ENCODE measurements at places on chromosomes 6 and 20.
A peak's percentile ranks its signal among the peaks of the same experiment; 100 is the strongest.

DNA sequence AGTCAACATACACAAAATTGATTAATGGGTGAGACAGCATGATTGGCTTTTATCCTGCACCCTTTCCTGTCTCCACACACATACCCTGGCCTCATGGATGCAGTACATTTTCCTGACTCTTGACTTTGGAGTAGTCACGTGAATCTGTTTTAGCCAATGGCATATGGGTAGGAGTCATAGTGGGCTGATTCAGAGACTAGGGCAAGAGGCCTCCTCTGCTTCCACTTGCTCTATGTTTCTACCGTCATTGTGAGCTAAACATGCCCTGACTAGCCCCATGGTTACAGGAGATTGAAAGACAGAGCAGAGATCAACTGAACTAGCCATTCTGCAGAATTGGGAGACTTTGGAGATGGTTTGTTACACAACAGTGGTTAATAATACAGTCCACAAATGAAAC is 850.0 kb downstream of the DHX35 start:
- DNase-seq: no peak

GRCh38 chr20:34875642-34876405 is 588 bp upstream of the ACSS2 start:
- DNase-seq: peak; percentile 99

- no peak for DNase-seq
Measured at GRCh38 chr20:6704132-6704861, 63.2 kb upstream of the BMP2 start.

DNA sequence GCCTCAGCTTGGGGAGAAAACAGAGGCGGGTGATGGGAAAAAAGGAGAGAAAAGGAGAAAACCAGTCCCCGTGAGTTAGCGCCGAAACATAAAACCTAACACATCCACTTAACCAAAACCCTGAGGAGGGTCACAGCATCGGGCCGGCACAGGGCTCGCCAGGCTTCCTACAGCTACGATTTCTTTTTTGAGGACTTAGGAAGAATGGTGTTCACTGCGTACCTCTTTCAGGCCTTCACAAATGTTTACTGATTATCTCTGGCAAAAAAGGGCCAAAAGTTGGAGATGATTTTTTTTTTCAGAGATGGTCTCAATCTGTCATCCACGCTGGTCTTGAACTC is 48.8 kb downstream of the DSTN start:
- no peak for DNase-seq

DNA sequence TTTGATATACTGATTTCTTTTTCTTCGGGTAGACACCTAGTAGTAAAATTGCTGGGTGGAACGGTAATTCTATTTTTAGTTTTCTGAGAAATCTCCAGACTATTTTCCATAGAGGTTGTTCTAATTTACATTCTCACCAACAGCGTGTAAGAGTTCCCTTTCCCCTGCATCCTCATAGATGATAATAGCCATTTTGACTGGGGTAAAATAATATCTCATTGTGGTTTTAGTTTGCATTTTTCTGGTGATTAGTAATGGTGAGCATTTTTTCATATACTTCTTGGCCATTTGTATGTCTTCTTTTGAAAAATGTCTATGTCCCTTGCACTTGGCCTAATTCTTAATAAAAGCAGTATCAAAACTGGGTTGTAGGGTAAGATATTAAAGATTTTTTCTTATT is 148.9 kb upstream of the SIM1 start:
- no peak for DNase-seq

DNA sequence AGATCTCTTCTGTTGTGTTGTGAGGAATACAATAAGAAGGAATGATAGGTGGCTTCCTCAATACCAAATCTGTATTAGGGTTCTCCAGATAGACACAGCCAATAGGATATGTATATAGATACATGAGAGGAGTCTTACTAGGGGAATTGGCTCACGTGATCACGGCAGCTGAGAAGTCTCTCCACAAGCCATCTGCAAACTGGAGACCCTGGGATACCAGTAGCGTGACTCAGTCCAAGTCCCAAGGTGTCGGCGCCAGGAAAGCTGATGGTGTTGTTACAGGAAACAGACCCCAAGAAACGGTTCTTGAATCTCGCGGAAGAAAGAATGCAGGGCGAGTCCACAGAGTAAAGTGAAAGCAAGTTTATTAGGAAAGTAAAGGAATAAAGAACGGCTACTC is 61.4 kb downstream of the SYTL3 start:
- no peak for DNase-seq

GRCh38 chr6:47724300-47724699 is 25.9 kb downstream of the ADGRF4 start:
- DNase-seq: no peak

DNA sequence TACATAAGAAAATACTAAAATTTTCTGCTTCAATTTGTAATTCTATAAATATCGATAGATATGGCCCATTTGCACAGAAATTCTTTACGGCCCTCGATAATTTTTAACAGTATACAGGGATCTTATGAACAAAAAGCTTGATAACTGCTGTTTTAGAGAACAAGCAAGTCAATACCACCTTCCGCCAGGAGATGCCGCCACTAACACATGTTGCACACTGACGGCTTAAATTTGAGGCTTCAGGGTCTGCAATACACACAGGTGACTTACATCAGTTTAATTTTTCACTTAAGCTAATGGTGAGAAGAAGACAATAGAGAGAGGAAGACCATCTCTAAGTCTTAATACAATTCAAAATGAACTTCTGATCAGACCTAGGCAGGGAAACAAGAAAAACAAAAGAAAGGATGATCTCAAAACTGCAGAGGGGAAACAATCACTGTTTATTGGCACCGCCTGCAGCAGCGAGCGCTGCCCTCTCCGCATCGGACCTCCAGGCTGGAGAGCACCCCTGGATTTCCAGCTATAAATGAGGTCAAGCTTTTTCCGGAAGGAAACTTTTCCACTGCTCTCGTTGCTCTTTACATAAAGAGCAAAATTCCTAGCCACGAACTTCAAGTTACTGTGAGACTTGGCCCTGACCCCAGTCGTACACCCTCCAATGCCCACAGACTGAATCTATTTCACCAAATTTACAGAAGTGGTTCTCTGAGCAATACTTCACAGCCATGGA is 53.9 kb downstream of the OTOR start:
- peak; percentile 78 for DNase-seq

- DNase-seq: no peak
Measured at GRCh38 chr6:5529015-5529414, 267.7 kb downstream of the FARS2 start.

GRCh38 chr6:9708600-9708999 is 706.3 kb downstream of the TFAP2A start:
- no peak for DNase-seq

DNA sequence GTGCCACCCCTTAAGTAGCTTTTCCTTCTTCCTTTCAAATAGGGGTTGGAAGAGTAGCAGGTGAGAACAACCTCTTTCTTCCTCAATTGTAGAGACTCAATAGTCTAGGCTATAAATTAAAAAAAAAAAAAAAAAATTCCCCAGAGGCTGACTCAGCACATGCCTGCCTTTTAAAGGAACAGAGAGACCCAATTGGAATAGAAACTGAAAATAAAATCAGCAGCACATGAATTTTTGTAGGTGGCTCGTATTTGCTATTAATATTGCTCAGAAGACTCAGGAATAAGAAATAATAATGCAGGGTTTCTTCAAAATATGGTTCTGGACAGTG is 19.3 kb downstream of the TOP1 start:
- no peak for DNase-seq

- no peak for DNase-seq
Measured at GRCh38 chr6:55012454-55012853, 161.9 kb upstream of the HCRTR2 start.

- no peak for DNase-seq
Measured at GRCh38 chr6:106056746-106057390, 29.3 kb upstream of the PRDM1 start.

DNA sequence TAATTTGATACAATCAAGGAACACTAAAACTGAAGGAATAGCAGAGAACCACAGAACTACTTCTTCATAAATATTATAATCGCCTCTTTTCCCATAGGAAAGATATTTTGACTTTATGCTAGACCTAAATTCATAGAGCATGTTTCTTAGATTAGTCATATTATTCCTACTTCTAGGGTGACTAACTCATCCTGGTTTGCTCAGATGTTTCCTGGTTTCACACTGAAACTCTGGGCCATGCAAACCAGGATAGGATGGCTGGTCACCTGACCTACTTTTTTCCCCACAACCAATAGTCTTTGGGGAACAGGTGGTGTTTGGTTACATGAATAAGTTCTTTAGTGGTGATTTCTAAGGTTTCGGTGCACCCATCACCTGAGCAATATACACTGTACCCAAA is 42.8 kb downstream of the MMS22L start:
- no peak for DNase-seq

GRCh38 chr6:12947967-12948366 is 231.4 kb downstream of the PHACTR1 start:
- no peak for DNase-seq

GRCh38 chr6:148635070-148635743 is 111.6 kb upstream of the UST start:
- DNase-seq: no peak

GRCh38 chr20:50379049-50379990 is 130.9 kb upstream of the PTPN1 start:
- no peak for DNase-seq

- peak; percentile 77 for DNase-seq
Measured at GRCh38 chr6:18506382-18507017, 119.3 kb downstream of the RNF144B start.

DNA sequence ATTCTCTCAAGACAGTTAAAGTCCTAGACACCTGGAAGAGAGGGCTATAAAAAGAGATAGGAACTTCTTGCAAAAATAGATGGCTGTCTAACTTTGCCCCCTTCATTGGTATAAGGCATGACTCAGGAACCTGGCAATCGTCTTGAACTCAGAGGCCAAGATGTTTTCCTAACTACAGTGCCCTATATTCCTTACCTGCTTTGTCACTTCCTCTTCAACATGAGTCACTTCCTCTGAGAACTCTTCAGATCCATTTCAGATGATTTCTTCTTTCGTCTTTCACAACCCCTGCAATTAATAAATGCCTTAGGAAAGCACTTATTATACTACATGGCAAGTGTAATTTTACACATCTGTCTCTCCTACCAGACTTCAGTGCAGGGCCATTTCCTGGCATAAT is 83.5 kb downstream of the HAO1 start:
- DNase-seq: no peak

DNA sequence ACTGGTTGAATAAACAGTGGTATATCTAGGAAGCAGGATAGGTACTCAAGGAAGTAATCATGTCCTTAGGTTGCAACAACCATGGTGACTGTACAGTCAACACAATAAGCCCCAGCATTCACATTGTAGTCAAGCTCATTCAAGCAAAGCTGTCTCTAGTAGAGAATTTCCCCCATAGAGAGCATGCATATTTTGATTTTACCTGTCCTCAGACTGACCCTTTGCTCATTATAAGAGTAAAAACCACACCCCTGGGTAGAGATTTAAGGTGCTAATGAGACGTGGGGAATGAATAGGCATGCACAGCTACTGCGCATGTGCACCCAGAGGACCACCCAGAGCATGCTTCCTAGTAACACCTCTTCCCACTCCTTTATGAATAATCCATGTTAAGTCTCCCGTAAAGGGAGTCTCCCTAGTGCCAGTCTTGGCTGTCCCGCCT is 6.1 kb upstream of the RNF8 start:
- no peak for DNase-seq

GRCh38 chr20:51637241-51637640 is 94.7 kb upstream of the NFATC2 start:
- DNase-seq: no peak

- no peak for DNase-seq
Measured at GRCh38 chr6:56356426-56356825, 109.0 kb upstream of the COL21A1 start.

- no peak for DNase-seq
Measured at GRCh38 chr20:44664131-44664530, 12.6 kb upstream of the ADA start.

GRCh38 chr6:102902471-102902870 is 1509.0 kb downstream of the GRIK2 start:
- DNase-seq: no peak

GRCh38 chr6:159989492-159990480 is 20.9 kb downstream of the IGF2R start:
- DNase-seq: no peak

- DNase-seq: no peak
Measured at GRCh38 chr20:32287231-32287638, 9.8 kb downstream of the KIF3B start.

DNA sequence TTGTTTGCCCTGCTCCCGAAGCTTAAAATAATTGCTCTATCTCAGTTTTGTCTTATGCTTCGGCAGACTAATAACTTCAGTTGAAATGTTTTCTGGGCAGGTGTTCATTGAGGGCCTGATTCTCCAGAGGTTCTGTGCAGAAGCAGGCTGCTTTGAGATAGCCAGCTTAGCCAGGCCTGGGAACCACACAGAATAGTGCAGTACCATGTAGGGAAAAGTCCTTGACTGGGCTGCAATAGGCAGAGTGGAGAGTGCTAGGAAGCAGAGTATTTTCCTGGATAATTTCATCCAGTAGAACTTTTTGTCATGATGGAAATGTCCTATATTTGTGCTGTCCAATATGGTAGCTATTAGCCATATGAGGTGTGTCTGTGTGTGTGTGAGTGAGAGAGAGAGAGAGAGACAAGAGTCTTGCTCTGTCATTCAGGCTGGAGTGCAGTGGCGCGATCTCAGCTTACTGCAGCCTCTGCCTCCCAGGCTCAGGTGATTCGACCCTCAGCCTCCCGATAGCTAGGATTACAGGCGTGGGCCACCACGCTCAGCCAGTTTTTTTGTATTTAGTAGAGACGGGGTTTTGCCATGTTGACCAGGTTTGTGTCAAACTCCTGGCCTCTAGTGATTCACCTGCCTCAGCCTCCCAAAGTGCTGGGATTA is 15.9 kb downstream of the TOP1 start:
- DNase-seq: no peak

DNA sequence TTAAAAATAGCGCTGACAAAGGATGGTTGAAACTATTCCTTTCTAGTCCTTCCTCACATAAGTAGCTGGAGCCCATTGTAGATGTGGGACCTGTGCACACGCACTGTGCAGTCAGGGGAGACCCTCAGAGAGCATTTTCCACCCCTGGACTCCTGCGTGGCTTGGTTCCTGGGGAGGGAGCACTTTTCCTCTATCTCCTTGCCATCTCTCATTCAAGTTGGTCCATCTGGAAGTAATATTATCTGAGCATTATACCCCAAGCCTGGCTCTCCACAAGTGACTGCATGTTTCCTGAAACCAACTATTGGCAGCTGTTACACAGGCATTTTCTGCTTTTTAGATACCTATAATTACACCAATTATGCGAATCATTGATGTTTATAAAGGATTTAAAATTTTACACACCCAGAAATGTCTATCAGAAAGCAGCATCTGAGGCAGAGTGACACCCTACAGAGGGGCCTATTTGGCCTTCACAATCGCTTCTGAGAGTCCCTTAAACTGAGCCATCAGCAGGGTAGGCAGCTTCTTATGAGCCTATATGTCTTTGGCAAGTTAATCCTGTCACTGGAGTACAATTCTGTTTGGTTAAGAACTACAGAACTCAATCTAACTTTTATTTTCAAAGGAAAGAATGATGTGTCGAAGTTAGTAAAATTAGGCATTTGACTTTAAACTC is 18.7 kb downstream of the SOX4 start:
- peak; percentile 63 for DNase-seq

DNA sequence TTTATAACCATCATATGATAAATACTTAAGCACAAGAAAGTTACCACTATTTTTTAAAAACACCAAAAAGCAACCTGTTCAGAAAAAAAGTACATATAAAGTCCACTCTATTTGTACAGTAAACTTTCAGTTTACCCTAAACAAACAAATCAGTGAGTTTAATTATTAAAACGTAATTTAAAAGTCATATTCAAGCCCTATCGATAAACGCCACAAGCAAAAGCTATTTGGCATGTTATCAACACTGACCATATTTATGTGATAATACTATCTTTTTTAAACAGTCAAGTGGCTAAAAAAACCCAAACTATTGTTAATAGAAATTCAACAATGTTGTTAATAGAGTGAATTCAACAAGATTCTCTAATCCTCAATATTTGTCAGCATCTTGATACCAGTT is 1.9 kb downstream of the KATNA1 start:
- DNase-seq: no peak
